CD4-positive, alpha-beta T cell treated with Interleukin-15 for 1 hour (primary cell): ENCODE measurements at places on chromosomes 7 and 10.
A peak's percentile ranks its signal among the peaks of the same experiment; 100 is the strongest.

DNA sequence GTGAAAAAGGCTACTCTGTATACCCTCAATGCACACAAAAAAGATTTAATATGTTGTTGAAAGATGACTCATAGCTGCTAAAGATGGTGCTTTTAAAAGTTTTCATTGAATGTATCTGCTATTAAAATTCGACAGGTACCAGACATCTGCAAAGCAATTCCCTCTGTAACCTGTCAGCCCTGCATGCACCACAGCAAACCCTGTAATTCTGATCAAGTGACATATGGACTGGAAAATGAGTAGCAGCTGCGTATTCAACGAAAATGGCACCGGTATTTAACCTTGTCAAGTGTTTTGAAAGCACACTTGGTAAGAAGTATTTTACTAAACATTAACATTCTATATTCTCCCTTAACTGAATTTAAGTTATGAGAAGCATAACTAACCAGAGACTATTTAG is 58.2 kb upstream of the PTPRN2 start:
- no peak for DNase-seq

DNA sequence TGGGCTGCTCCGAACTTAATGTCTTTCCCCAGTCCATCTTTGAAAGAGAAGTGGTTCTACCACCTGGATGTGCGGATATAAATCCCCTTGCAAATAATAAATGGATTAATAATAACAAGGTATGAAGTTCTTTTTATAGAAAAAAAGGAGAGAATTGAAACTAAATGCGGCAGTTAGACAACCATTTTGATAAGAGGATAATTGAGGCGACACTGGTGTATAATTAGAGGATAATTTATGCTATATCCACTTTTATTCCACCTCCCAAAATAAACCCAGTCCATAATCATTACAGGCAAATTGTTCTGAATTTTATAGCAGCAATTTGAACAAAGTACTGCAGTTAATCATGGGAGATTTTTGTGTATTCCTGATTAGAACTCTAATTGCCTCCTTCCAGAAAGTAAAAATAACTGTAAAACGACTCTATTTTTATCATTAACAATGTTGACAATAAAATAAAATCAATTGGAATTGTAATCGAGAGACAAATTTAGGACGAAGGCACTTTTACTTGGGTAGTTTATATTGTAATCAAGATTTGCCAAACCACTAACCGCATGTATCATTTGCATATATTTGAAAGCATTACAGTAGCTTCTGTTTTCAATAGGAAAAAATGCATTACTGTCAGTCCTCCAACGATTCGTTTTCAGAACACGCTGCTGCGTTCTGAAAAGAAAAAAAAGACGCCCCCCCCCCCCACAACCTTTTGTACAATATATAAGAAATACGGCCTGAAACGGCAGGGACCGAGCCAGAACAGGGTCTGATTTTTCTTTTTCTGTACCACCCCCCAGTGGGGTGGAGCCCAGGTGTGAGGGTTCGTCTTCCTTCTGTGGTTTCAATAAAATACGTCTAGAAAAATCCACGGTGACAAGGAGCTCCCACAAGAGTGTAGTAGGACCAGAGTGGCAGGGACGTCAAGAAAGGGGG is 838 bp upstream of the DLX6 start:
- no peak for DNase-seq

DNA sequence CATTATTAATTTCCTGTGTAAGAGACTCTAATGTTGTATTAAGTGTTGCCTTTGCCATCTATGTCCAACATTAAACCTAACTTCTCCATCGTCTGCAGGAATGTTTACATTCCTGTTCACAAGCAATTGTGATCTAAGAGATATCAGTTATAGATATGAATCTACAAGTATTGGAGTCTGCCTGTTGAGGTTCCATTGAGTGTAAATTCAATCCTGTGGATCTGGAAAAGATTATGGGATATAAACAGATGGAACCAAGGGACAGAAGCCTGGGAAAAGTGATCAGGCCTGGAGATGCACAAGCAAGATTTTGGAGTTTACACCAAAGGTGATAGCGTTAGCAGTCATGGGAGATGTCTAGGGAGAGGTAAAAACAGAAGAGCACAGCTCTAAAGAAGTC is 135.5 kb downstream of the LSMEM1 start:
- DNase-seq: no peak

GRCh38 chr10:116948530-116948870 is 56.5 kb downstream of the SHTN1 start:
- no peak for DNase-seq

DNA sequence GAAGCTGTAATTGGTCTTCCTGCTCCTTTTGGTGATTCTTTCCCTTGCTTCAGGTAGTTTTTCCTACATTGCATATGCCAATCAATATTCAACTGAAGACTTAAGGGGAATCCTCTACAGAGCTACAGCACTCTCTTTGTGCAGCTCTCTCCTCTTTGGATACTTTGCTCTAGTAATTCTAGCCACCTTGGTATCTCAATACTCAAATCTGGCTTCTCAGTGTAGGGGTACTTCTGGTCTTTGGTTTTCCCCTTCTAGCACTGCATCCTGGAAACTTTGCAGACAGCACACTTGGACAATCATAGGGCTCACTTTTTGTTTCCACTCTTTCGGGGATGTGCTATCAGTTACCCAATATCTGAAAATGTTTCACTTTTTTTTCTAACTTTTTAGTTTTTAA is 9.9 kb downstream of the PHTF2 start:
- no peak for DNase-seq

DNA sequence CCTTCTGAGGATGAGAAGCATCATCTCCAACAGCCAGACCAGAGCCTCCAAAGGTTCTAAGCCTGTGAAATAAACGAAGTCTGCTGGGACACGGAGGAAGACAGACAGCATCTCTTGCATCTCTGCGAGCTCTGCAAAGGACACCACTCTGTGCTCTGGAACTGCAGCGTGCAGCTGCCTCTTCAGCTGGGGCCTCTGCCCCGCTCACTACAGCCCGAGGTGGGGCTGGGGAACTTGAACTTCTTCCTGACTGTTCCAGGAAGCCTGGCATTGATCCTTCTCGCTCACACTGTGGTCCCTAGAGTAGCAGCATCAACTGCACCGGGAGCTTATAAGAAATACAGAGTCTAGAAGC is 163.3 kb downstream of the USP6NL start:
- no peak for DNase-seq

DNA sequence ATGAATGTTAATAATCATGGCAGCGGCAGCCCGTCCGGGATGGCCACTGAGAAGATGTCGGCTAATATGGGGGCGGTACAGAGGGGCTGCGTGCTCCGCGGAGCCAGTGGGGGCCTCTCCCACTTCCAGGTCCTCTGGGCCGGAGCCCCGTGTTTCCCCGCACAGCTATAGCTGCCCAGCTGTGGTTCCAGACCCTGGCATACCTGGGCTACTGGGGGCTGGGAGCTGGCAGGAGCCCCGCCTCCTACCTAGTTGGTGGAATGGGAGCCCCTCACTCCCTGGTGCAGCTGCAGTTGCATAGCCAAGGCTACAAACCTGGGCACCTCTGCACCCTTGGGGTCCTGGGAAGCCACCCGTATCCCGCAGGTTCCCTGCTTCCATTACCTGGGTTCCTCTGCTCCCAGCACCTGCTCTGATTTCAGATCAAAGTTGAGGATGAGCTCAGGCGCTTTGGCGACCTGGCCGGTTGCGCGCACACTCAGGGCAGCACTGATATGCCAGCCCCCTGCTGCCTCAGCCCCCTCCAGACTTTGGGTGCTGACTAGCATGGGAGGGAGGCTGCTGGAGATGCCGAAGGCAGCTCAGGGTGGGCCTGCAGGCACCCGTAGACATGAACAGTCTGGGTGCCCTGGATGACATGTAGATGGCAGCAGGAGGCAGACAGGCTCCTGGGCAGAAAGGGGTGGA is 236.5 kb upstream of the SEMA3D start:
- no peak for DNase-seq

DNA sequence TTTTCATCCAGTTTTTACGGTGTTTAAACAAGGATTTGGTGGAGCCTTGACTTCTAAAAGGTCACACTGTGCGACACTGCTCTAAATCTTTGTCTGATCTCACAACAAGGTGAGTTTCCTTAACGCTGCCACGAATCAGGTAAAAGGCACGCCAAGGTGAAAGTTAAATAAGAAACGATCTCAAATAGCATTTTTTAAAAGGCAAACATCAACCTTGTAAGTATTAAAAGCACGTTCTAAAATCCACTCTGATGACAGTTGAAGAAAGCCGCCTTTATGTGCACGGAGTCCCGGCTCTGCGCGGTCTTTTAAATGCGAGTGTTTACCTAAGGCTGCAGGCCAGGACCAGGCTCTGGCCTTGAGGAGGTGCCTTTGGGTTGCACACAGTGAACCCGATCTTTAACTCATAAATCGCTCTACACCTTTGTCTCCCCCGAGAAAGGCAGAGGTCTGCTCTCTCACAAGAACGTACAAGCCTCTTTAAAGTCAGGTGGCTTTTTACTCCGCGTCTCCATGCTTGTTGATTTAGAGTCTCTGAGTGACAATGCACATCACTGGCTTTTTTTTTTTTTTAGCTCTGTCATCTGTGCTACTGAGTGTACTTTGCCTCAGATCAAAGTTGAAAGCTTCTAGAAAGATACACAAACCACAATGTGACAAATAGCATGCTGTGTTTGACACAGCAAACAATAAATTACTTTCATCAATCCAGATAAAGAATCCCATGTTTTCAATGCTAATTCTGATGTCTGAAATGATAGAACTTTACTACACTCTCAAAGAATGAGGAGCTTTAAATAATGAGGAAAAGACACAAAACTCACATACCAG is 25.9 kb upstream of the RNF32 start:
- DNase-seq: no peak

GRCh38 chr10:34612446-34612845 is 202.7 kb downstream of the PARD3 start:
- DNase-seq: no peak

DNA sequence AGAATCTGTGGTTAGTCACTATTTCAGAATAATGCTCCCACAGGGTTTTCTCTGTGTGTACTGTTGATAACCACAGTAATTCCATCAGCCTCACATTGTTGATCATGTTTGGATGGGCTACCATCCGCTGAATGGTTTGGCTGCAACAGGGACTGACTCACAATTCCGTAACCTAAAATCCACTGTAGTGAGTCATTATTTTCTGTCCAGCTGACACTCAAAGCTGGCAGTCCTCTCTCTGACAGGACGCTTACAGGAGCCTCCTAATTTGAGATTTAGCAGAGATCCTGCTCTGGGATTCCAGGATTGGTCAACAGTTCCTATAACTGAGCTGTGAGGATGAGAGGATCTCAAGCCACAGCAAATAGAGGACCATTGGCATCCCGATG is 32.7 kb downstream of the VWA2 start:
- no peak for DNase-seq

- no peak for DNase-seq
Observed at GRCh38 chr10:24685958-24686540, 37.6 kb downstream of the ARHGAP21 start.

DNA sequence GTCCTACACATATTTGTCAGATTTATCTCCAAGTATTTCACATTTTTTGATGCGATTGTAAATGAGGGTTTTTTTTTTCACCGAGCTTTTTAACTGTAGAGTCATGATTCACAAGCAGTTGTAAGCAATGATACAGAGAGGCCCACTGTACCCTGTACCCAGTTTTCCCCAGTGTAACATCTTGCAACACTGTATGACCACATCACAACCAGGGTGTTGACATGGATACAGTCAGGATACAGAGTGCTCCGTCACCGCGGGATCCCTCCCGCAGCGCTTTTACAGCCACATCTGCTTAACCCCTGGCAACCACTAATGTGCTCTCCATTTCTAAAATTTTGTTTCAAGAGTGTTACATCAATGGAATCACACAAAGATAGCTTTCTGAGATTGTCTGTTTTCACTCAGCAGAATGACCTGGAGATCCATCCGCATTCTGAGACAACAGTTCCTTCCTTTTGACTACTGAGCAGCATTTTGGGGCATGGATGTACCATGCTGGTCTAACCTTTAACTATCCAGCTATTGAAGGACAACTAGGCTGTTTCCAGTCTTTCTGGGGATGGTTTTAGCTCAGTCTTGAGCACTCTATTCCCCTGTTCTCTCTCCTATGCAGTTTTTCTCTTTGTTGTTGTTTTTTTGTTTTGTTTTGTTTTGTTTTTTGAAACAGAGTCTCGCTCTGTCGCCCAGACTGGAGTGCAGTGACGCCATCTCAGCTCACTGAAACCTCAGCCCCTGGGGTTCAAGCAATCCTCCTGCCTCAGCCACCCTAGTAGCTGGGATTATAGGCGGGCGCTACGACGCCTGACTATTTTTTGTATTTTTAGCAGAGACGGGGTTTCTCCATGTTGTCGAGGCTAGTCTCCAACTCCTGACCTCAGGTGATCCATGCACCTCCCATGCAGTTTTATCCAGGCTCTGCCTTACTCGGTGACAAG is 25.9 kb downstream of the GPRIN2 start:
- DNase-seq: peak; percentile 11

DNA sequence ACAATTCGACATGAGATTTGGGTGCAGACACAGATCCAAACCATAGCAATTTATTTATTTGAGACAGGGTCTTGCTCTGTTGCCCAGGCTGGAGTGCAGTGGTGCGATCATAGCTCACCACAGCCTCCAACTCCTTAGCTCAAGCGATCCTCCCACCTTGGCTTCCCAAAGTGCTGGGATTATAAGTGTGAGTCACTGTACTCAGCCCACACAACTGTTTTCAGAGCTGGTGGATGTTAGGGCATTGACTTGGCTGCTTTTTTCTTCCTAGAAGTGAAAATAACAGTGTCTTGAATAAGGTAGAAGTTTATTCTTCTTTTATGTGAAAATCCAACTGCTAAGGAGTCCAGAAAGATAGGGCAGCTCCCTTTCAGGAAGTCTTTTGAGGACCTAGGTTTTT is 132.1 kb downstream of the CCDC3 start:
- DNase-seq: no peak

- no peak for DNase-seq
Observed at GRCh38 chr7:84950836-84951235, 236.0 kb downstream of the SEMA3D start.

DNA sequence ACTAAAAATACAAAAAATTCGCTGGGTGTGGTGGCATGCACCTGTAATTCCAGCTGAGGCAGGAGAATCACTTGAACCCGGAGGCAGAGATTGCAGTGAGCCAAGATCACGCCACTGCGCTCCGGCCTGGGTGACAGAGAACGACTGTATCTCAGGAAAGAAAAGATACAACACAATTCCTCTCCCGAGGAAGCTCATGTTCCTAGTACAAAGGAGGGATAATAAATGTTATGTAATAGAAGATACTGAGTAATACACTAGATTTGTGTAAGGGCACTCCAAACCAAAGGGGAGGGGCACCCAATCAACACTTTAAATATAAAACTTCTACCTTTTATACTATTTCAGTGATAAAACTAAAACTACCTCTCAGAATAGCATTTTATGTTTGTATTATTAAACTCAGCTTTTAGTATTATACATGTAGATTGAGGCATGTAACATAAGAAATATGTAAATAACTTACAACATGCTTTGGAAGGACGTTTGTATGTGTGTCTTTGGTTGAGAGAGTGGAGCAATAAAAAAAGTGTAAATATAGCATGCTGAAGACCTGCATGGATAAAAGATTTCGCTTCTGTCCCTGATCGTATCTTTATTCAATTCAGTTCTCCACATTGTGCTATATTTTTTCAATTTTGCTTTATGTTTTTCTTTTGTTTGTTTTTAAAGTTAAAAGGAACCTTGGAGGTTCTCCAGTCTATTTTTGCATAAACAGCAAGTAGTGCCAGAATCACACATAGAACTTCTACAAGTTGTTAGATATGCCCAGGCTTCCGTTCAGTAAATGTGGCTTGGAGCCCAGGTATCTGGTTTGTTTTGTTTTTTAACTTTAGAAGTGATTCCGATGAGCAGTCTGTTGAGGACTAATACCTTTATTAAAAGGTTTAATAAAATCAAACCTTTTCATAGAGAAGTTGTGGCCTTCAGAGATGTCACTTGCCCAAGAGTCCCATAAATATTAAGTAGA is 71.9 kb downstream of the WAC start:
- DNase-seq: no peak
